ENCODE measurements at places on chromosomes 12 and 14. TPM values are rescaled to one million over a fixed set of nuclear protein-coding genes. Genes with fewer than 3 reads are reported as not detected.

The WNT1 gene
- polyA plus RNA-seq: not detected

- no peaks in the 10 kb centered on the region for H3K36me3 ChIP-seq
- H3K4me1 ChIP-seq: peaks cover 25% of the 10 kb centered on the region
- DNase-seq: no peak
- H3K27ac ChIP-seq: no peak overlapping the region
Observed at GRCh38 chr14:77485901-77486678, 12.5 kb downstream of the ISM2 start.

GRCh38 chr12:5623411-5623810, 191.5 kb downstream of the NTF3 start:
- no peaks in the 10 kb centered on the region for H3K27me3 ChIP-seq
- no peak overlapping the region for H3K27ac ChIP-seq
- no peak overlapping the region for H3K4me3 ChIP-seq

The C12orf56 gene
- polyA plus RNA-seq: 5.2 TPM

The PTMS gene
- polyA plus RNA-seq: 590 TPM

The PLA2G1B gene
- not detected for polyA plus RNA-seq

DNA sequence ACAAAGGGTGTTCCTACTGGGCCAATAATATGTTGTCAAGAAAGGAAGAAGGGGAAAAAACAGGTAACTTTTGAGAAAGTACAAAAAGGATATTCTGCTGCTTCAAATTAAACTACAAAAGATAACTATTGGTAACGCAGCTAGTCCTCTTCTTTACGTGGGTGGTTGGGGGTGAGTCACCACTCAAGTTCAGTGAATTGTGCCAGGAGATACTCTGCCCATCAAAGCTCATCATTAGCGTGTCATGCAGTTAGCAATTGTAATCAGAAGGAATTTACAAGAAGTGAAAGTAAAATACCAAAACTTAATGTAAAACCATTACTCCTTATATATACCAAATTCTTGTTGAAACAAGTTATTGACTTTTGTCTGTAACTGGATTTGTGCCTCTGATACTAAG, 342.0 kb downstream of the NPAS3 start:
- H3K27ac ChIP-seq: no peak overlapping the region
- no peaks in the 10 kb centered on the region for H3K4me1 ChIP-seq
- no peak overlapping the region for H3K4me3 ChIP-seq
- H3K27me3 ChIP-seq: no peaks in the 10 kb centered on the region
- no peak for DNase-seq

The IGF1 gene
- polyA plus RNA-seq: 0.71 TPM

The SMOC1 gene
- polyA plus RNA-seq: 1.2 TPM

The PTPRQ gene
- polyA plus RNA-seq: 3.1 TPM

DNA sequence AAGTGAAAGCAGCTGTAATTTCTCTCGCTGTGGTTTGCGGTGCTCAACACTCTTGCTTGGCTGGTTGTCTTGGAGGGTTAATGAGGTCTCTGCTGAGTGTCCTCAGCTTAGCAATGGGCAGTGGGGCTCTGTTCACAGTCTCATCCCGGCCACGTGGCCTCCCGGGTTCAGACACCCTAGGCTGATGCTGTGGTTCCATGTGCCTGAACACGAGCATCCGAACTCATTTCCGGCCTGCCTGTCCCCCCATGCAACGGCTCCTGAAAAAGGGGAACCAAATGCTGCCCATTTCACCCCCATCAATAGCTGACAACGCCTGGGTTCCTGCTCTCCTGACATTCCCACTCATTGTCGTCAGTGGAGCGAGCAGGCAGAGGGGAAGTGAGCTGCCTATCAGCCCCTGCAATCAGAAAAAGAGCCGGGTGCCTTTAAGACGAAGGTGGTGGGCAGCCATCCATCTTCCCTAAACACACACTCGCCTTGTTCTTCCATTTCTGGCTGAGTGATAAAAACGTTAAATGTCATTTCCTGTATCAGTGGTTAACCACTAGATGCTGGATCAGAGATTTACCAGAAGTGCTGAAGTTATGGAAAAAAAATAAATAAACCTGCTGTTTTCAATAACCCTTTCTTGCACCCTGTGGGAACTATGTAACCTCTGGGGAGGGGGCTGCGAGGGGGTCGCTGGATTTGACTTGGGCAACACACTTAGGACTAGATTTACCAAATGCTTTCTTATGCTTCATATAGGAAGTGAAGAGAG, 60.3 kb upstream of the BCL2L14 start:
- DNase-seq: peak; percentile 58
- no peaks in the 10 kb centered on the region for H3K27me3 ChIP-seq
- no peaks in the 10 kb centered on the region for H3K4me1 ChIP-seq

DNA sequence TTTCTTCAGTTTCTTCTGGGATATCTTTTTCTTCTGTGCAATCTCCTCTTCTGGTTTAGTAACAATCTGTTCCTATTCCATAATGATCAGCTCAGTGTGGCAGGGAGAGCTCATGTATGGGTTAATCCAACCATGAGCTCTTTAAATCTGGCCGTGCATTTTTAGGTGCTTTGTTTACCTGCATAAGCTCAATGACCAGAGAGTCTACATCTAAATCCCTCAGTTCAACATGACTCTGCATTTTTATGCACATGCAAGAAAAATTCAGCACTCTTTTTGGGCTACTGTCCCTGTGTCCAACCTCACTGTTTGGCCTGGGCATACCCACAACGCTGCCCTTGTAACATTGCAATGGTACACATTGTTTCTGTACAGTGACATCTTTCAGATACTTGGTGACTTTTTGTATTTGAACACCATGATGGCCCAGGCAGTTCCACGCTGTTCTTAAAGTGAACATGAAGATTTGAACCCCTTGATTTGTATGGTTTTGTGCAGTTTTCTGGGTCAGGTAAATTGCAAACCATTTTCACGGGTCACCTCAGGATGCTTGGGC, 243.3 kb upstream of the SRRM4 start:
- H3K27ac ChIP-seq: no peak overlapping the region
- H3K4me1 ChIP-seq: no peaks in the 10 kb centered on the region
- no peaks in the 10 kb centered on the region for H3K27me3 ChIP-seq

DNA sequence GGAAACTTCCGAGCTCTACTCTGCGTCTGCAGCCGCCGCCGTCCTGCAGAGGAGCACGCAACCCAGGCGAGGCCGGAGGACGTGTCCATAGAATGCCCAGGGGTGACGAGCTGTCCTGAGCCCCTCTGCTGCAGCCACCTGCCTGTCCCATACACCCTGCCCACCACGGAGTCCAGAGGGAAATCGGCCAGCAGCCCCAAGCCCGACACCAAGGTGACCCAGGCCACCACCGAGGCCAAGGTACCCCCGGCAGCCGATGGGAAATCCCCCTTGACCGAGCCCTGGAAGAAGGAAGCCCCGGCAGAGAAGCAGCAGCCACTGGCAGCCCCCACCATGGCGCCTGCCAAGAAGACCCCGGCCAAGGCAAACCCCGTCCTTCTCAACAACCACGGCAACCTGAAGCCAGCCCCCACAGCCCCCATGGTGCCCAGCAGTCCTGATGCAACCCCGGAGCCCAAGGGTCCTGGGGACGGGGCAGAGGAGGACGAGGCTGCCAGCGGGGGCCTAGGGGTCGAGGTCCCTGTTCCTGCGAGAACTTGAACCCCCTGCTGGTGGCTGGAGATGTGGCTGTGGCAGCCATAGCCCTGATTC, 128.7 kb upstream of the C14orf180 start:
- H3K4me3 ChIP-seq: no peak overlapping the region
- H3K27ac ChIP-seq: no peak overlapping the region
- DNase-seq: no peak
- H3K36me3 ChIP-seq: no peaks in the 10 kb centered on the region
- no peaks in the 10 kb centered on the region for H3K27me3 ChIP-seq
- H3K4me1 ChIP-seq: no peaks in the 10 kb centered on the region

DNA sequence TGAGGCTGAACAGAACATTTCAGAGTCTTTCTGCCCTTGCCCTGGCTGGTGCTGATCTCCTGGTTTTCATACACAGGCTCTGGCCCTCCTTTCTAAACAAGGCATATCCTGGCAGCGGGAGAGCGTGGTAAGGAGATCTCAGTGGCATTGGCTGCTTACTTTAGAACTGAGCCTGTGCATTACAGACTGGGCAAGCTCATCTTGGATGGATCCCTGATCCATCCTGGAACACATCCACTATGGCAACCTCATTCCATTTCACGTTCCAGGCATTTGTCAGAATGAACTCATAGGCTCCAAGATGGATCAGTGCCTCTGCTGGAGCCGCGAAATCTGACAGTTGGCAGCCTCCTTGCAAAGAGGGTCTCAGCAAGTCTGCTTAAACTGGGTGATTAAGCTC, 224.5 kb upstream of the PELI2 start:
- DNase-seq: no peak
- H3K4me1 ChIP-seq: no peaks in the 10 kb centered on the region
- no peak overlapping the region for H3K4me3 ChIP-seq

The C14orf39 gene
- polyA plus RNA-seq: not detected

- H3K4me3 ChIP-seq: no peak overlapping the region
- H3K27me3 ChIP-seq: no peaks in the 10 kb centered on the region
- H3K4me1 ChIP-seq: no peaks in the 10 kb centered on the region
- no peak for DNase-seq
- H3K27ac ChIP-seq: no peak overlapping the region
- no peaks in the 10 kb centered on the region for H3K36me3 ChIP-seq
Observed at GRCh38 chr12:74890237-74890599, 319.4 kb downstream of the KCNC2 start.

DNA sequence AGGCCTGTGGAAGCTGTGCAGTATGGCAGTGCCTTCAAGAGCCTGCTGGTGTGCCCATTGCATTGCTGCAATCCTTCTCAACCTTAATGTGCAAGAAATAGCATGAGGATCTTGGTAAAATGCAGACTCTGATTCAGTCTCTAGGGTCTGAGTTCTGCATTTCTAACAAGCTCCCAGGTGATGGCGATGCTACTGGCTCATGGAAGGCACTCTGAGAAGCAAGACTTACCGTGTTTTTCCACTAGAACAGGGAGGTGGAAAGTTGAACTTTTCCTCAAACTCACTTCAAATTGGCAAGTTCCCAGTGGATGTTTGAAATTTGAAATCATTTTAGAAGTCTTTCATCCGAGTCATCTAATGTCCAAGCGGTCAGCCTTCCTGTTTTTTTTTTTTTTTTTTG, 55.5 kb downstream of the MYRFL start:
- H3K4me3 ChIP-seq: no peak overlapping the region
- H3K27ac ChIP-seq: no peak overlapping the region
- H3K4me1 ChIP-seq: no peaks in the 10 kb centered on the region
- no peaks in the 10 kb centered on the region for H3K36me3 ChIP-seq
- no peak for DNase-seq

- no peaks in the 10 kb centered on the region for H3K27me3 ChIP-seq
- no peak overlapping the region for H3K27ac ChIP-seq
- no peaks in the 10 kb centered on the region for H3K4me1 ChIP-seq
- no peak overlapping the region for H3K4me3 ChIP-seq
- no peaks in the 10 kb centered on the region for H3K36me3 ChIP-seq
Observed at GRCh38 chr14:97233319-97233985, 436.3 kb downstream of the VRK1 start.

The ZNF740 gene
- 11.1 TPM for polyA plus RNA-seq

The SLC2A3 gene
- 12.1 TPM for polyA plus RNA-seq

DNA sequence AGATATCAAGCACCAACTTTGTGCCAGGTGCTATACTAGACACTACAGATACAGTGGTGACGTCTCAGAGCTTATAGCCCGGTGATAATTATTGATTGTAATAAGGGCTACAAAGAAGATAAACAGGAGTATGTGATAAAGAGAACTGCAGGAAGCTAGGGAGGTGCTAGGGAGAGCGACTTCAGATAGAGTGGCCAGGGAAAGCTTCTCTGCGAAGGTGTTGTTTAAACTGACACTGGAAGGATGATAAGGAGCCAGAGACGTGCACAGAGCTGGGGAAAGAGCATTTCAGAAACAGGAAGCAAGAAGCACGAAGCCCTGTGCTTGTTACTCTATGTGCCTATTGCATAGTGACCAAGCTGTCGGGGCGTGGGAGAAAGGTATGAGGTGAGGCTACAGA, 48.1 kb upstream of the OTX2 start:
- no peaks in the 10 kb centered on the region for H3K4me1 ChIP-seq
- no peak for DNase-seq
- H3K27ac ChIP-seq: no peak overlapping the region

DNA sequence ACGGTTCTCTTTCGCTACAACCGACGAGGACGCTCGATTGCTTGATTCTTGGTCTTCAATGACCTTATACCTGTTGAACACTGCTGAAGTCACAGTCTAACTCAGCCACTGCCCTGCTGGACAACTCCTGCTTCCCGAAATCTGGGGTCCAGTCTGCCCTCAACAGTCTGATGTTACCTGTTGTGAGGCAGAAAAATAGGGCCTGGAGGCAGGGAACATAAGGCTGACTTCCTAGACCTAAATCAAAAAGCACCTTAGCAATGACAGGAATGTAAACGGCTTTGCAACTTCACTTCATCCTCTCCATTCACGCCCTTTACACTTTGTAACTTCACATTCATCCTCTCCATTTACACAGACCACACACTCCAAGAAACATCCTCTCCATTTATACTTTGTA, 597 bp upstream of the GLTP start:
- H3K4me3 ChIP-seq: peak overlapping the region; percentile 73
- DNase-seq: no peak
- H3K27me3 ChIP-seq: no peaks in the 10 kb centered on the region
- peaks cover 13% of the 10 kb centered on the region for H3K4me1 ChIP-seq
- H3K36me3 ChIP-seq: no peaks in the 10 kb centered on the region

DNA sequence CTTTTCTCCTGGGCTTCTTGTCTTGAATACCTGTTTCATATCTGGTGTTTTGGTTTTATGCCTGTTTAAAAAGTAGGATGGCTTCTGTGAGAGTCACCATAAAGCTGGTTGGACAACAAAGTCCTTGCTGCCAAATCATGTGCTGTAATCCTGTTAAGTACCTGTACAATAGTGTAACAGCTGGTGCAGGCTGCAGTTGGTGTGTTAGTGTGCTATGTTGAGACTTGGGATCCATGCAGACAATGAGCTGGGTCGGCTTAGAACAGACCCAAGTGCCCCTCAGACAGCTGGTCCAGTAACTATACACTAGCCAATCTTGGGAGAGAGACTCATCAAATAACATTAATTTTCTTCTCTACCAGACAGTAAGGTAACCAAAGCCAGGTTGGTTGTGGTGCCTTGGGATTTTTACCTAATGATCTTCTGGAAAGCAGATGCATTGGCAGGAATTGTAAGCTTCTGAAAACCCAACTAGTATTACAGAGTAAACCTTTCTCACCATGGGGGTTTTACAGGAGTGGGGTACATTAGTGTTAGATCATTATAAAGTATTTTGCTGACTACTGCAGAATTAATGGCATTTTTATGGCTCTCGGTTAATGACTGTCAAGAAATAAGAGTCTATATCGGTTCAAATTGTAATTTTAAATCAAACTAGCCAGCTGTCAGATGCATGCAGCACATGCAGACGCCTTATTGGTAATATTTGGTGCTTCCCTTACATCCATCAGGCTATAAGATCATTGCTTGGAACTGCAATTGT, 231.2 kb downstream of the PDZRN4 start:
- no peak overlapping the region for H3K4me3 ChIP-seq
- H3K27ac ChIP-seq: no peak overlapping the region
- no peaks in the 10 kb centered on the region for H3K36me3 ChIP-seq

The PITPNM2 gene
- polyA plus RNA-seq: 5.7 TPM

- no peak overlapping the region for H3K4me3 ChIP-seq
- DNase-seq: no peak
- H3K27ac ChIP-seq: no peak overlapping the region
- H3K36me3 ChIP-seq: no peaks in the 10 kb centered on the region
- no peaks in the 10 kb centered on the region for H3K27me3 ChIP-seq
- H3K4me1 ChIP-seq: no peaks in the 10 kb centered on the region
Observed at GRCh38 chr14:80385336-80385735, 174.0 kb upstream of the DIO2 start.

Data from kidney (tissue), 22 donors.